ENCODE measurements at places on chromosomes 11 and 22.

GRCh38 chr11:82792822-82793569, 59.3 kb upstream of the FAM181B start:
- no peak for DNase-seq

DNA sequence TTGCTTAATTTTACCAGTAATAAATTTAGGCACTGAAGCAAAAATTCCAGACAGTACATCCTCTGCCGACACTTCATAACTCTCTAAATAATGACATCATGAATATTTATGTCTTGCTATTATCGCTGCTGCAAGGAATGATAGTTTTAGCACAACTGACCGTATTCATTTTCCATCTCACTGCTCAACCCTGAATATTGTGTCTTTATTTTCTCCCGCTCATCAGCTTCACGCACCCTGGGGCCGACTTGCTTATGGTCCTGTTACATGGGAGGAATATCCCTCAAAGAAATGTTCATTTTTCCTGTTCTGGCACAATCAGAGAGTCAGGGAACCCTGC, 33.3 kb downstream of the SLN start:
- no peak for DNase-seq

DNA sequence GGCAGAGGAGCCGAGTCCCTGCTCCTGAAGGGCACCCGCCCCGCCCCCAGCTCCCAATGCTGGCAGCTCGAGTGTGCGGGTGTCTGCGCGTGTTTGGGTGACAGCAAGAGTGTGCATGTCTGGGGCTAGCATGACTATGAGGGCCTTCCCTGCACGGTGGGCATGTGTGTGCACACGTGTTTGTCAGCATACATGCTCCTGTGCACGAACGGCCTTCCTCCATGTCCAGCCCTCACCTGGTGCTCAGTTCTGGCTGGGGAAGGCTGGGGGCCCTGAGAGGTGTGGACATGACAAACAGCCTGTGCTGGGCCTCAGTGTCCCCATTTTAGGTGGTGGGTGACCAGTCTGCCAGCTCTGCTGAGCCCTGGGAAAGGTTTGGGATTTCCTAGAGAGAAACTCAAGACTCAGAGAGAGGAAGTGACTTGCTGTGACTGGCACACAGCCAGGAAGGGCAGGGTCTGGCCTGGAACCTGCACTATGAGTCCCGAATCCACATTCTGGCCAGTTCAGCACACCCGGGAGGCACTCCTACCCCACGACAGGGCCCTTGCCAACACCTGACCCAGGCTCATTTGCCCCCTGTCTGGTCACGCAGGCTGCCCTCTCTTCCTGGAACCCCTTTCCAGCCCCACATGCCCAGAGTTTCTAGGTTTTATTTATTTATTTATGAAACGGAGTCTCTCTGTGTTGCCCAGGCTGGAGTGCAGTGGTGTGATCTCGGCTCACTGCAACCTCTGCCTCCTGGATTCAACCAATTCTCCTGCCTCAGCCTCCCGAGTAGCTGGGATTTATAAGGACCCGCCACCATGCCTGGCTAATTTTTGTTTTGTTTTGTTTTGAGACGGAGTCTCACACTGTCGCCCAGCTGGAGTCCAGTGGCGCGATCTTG, 3.3 kb upstream of the SHISA8 start:
- DNase-seq = no peak

- no peak for DNase-seq
Measured at GRCh38 chr11:125980436-125980835, 34.6 kb downstream of the VSIG10L2 start.

DNA sequence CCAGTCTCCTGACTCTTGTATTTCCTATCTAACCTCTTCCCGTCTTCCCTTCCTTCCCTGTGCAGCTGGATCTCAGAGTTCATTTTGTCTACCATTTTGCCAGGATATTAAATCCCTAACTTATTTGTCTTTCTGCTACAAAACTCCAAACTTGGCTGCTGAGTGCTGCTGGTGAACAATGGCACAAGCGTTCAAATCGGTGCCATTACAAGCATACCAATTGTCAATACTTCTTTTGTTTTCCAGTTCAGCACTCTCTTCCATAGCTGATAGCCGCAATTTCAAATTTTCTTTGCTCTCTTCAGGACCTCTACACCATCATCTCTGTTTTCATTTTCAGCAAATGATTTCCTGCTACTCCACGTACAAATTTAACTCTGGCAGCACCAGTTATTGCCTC, 13.4 kb downstream of the IL18 start:
- DNase-seq = no peak

DNA sequence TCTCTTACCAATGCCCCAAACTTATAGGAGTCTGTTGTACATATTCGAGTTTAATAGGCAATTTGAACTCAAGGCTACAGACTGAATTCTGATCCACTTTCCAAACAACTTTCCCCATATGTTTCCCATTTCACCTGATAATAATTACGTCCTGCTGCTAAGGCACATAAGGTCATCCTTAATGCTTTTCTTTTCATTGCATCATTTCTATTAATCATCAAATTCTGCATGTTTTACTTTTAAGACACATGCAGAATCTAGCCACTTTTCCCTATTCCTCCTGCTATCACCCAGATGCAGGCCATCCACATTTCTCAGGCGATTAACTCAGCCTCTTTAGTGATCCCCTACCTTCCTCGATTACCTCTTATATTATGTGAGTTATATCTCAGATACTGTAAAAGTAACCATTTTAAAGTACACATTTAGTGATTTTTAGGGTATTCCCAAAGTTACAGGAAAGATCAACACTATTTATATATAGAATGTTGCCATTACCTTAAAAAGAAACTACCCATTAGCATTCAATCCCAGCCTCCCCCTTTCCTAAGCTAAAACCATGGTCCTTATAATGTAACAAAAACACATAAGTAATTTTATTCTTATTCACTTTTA, 14.9 kb downstream of the XKR3 start:
- DNase-seq = no peak
